Fibroblast of lung (primary cell): ENCODE measurements at places on chromosomes 5 and 9.

DNA sequence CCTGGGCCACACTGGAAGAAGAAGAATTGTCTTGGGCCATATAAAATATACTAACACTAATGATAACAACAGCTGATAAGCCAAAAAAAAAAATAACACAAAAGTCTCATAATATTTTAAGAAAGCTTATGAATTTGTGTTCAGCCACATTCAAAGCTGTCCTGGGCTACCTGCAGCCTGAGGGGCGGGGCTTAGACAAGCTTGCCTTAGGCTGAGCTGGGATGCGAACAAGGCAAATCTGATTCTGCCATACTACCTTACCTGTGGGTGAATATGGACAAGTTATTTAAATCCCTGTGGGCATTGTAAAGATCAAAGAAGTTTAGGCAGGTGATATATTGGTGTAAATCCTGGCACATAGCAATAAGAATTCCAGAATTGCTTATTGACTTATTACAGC is 212.3 kb upstream of the ATP10B start:
- no peak for DNase-seq

DNA sequence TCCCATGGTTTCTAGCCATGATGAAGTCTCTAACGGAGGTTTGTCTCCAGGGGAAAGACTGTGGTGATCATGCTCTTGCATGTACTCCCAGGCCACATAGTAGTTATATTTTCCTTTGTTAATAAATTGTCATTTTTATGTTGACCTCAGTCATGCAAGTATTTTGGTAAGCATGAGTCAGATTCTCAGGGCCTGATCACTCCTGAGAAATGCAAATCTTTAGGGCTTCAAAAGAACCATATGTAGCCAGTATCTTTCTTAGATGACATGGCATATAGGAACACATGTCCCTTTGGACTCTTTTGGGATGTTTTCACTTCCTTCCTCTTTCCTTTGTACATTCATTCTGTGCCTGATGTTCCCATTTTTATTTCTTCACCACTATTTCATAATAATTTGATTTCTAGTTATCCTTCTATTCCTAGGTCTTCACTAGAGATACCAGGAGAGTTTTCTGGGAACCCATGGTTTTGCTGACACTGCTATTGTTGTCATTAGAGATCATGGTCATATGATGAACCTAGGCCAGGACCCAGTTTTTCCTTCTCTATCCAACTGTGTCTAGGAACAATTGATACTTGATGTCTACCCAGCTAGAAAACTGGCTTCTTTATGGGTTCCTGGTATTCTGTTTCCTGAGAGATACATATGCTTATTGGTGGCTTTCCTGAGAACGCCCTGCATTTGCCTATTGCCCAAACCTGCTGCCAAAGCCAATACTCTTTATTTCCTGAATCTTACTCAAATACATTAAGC is 248.1 kb upstream of the NREP start:
- DNase-seq: peak; percentile 92

DNA sequence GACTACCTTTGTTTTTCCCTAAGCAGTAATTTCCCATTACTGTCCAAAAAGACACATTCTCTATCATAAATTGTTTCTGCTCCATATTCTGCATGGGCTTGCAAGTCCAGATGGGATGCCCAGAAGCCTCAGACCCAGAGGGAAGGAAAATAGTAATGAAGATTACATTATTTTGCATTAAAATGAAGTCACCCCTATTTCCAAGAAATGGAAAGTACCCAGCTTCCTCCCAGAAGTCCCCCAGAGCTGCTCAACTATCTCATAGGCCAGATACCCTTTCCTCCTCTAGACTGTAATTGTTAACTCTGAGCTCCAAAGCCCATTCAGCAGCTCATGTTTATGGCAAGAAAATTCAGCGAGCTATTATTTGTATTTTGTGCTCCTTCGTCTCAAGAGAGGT is 159.5 kb downstream of the GLIS3 start:
- no peak for DNase-seq

GRCh38 chr5:110815916-110816605 is 77.3 kb downstream of the SLC25A46 start:
- DNase-seq: no peak

DNA sequence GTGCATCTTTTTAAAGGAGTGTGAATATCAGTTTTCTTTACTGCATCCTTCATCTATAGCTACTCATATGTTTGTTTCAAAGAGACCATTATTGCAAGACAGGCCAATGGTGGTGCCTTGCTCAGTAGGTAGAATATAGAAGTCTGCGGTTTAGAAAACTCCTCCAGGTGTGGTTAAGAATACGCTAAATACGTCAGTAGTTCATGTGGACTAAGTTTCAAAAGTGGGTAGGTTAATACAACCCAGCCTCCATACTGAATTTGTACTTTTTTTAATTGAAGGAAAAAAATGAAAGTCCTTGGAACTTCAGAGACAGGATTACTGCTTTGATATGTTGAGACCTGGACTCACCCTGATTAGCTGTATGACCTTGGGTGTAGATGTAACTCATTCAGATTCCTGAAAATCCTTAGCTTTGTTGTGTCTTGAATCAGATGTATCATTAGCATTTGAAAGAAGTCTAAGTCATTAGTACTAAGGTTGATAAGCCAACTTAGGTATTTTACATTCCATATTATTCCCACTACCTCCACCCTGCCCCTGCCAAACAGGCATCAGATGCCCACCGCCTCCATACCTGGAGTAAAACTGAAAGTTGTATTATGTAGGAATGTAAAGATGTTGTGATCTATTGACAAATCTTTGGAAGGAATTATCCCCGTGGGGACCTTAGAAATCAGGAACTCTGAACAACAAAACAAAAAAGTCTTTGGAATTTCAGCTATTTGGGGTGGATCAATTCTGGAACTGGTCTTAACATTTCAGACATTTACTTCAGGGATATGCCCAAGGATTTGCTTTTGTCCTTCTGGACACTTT is 6.1 kb downstream of the BASP1 start:
- DNase-seq: no peak

DNA sequence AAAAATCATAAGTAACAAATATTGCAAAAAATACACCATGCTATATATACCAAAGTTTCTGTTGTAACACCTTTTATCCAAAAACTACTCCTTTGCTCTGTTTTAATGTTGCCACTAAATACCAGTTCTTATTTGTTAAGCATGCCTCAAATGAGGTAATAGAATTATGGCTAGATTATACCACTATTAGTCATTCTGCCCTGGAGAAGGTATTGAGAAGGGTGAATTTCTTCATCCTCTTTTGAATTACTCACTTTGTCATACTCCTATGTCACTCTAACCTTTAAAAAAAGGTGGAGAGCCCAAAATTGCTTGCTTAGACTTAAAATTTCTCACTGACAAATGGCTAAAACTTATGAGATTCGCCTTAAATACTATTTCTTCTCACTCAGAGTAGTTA is 750.9 kb downstream of the MAT2B start:
- no peak for DNase-seq

GRCh38 chr9:91816356-91816755 is 133.7 kb downstream of the ROR2 start:
- DNase-seq: no peak

GRCh38 chr9:98597236-98597771 is 111.4 kb downstream of the GABBR2 start:
- DNase-seq: no peak

- peak; percentile 9 for DNase-seq
Measured at GRCh38 chr9:10045598-10045997, 567.2 kb downstream of the PTPRD start.

- DNase-seq: no peak
Measured at GRCh38 chr5:59116231-59116865, 533.5 kb downstream of the RAB3C start.

- DNase-seq: peak; percentile 94
Measured at GRCh38 chr5:126965061-126965475, 65.3 kb downstream of the MARCHF3 start.

DNA sequence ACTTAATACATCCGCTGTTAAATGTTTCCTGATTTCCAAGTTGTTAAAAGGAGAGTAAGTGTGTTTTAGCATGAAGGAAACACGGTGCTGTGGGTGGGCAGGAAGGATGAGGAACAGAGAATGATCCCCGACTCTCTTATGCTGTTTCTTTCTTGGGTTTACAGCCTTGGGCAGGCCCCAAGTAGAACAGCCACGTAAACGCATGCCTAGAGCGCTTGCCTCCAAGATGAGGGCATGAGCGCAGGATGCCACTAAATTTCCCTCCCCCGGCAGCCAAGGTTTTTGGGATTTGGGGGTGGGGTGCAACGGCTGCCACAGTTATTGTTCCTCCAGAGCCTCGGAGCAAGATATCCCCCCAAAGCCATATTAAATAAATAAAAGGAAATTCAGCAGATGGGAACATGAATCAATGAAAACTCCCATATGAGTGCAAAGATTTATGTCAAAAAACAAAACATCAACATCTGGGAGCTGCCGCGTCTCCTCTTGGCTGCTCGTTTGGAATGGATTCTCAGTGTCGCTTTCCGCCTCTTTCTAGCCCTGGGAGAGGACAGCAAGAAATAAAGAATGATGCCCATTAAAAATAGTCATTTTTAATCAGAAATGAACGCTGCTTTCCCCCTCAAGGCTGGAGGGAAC is 10.0 kb upstream of the DELE1 start:
- no peak for DNase-seq
